ENCODE measurements at places on chromosomes 2 and 18. TPM values are rescaled to one million over a fixed set of nuclear protein-coding genes. Genes with fewer than 3 reads are reported as not detected.

OTX1 gene
- total RNA-seq = not detected

NAT8 gene
- not detected for total RNA-seq

NEURL3 gene
- not detected for total RNA-seq

RND3 gene
- 132 TPM for total RNA-seq

RNF125 gene
- 0.92 TPM for total RNA-seq

TNP1 gene
- total RNA-seq = not detected

NBAS gene
- 41.2 TPM for total RNA-seq

ZBTB7C gene
- total RNA-seq = not detected

RAB17 gene
- 0.55 TPM for total RNA-seq

FOXD4L1 gene
- total RNA-seq = 0.18 TPM

COBLL1 gene
- 38.4 TPM for total RNA-seq

MALL gene
- total RNA-seq = 114 TPM

NDC80 gene
- total RNA-seq = 39.6 TPM

UGT1A3 gene
- not detected for total RNA-seq

All from endothelial cell of umbilical vein (primary cell).